Urinary bladder (tissue), 4 donors: ENCODE measurements at places on chromosomes 12 and 14.

GRCh38 chr14:54662491-54663133, 95.7 kb downstream of the SAMD4A start:
- DNase-seq: no peak

- DNase-seq: no peak
These were observed 494.3 kb downstream of the TRHDE start for GRCh38 chr12:72766517-72766916.

- DNase-seq: no peak
These were observed 192.1 kb upstream of the AMIGO2 start for GRCh38 chr12:47271800-47272239.

DNA sequence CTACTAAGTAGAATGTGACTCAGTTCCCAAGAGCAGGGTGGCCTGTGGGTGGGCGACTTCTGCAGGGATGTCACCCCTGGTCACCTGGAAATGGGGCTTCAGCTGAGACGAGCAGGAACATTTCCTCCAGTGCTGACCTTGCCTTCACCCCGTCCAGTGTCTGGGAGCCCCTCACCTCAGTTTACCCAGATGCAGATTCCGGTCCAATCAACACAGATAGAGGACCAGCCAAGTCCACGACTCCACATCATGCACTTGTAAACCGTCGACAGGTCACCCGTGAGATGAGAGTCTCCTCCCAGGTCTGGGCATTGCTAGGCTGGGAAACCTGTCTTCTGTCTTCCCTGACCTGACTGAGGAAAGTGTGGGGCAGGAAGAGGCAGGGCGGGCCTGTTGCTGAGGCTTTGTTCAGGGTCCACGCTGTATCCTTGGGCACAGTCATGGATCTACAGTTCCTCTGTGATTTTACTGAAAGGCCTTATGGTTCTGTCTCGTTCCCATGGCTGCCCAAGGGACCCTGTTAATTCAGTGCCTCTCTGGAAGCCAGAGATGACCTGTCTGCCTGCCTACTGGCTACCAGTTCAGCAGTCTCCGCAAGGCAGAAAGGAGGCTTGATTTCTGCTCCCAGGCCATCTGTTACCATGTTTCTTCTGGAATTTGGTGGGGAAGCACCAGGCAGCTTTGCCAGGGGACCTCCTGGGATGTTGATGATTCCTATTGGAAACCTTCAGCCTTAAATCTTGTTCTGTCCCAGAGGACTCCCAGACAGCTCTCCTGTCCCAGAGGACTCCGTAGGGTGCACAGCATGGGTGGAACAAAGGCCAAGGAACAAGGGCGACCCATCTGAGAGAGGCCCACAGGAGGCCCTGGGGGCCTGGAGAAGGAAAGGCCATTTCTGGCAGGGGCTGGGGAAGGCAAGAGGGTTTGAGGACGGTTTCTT, 288.5 kb upstream of the RTL1 start:
- DNase-seq: no peak

DNA sequence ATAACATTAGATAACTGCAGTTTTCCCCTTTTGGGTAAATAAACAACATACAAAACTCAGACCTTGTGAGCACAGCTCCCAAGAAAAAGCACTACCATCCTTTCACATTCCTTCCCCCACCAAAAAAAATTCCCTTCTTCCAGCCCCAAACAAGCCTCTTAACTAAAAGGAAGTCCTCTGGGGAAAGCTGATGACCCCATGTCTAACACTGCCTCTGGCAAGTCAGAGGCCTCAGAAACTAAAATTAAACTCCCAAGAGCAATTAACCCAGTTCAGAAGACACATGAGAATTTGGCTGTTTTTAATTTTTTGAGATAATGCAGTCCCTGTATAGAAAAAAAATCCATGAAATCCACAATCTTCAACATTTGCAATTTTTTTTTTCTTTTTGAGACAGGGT, 127.7 kb downstream of the SPTSSA start:
- DNase-seq: no peak

- no peak for DNase-seq
These were observed 67.2 kb downstream of the CCDC92 start for GRCh38 chr12:123905319-123905925.

DNA sequence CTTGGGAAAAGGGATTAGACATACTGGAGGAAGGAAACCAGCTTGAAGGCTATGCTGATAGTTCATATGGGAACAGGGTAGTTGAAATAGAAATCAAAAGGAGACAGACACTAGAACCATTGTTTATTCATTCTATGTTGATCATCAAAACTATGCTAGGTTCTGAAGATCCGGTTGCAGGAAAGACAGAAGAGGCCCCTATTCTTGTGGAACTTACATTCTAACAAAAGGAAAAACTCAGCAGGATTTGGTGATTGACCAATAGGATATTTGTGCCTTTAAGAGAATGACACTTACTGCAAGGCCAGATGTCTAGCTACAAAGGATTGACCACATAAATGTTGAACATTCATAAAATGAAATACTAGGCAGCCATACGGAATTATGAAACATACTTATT, 179.2 kb downstream of the AKAP6 start:
- DNase-seq: no peak

DNA sequence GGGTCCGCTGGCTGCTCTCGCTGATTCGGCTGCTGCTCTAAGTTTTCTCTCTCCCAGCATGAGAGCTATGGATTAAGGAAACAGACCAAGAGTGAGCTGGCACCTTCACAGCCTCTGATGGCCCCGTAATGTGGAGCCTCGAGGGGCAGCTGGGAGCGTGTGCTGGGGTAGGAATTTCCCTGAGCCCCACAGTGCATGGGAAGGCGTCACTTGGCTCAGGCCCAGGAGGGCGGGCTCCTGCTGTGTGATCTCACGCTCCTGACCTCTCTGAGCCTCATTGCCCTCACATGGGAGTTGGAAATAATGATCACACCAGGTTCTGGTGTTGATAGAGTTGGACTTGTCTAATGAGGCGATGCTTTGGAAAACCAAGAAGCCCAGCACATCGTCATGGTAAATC, 238.6 kb upstream of the CRY1 start:
- DNase-seq: no peak

DNA sequence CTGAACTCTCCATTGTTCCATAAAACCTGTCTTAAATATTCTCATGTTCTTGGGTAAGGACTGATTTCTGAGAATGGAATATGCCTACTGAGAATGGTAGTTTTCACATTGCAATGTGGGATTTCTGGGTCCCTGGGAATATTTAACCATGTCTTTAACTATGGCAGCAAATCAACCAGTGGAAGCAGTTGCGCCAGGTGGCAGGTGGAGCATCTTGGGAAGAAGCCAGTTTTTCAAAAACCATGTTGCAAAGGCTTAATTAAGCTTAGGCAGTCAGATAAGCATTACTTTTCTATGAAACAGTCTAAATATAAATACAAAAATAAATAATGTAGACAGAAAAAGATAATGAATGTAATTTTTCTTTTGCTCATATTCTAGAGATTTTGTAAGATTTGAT, 448.1 kb downstream of the ADAMTS20 start:
- no peak for DNase-seq

GRCh38 chr12:109951136-109951535, 45.0 kb downstream of the GIT2 start:
- no peak for DNase-seq

DNA sequence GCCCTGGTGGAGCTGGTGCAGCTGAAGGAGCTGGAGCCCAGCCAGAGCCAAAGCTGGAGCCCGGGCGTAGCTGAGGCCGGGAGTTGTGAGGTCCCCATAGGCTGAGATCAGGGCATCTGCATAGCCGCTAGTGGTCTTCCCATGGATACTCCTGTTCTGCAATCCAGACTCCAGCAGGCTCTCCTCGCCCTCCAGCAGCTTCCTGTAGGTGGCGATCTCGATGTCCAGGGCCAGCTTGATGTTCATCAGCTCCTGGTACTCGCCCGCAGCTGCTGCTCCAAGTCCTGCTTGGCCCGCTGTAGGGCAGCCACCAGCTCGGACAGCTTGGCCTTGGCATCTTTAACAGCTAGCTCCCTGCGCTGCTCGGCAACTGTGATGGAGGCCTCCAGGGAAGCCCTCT, 966.1 kb downstream of the FSCB start:
- no peak for DNase-seq

- DNase-seq: no peak
These were observed 28.6 kb downstream of the CMKLR1 start for GRCh38 chr12:108310489-108310888.

- no peak for DNase-seq
These were observed 1.3 kb upstream of the RASSF3 start for GRCh38 chr12:64608901-64609535.

GRCh38 chr12:31867292-31867691, 91.9 kb upstream of the RESF1 start:
- no peak for DNase-seq

DNA sequence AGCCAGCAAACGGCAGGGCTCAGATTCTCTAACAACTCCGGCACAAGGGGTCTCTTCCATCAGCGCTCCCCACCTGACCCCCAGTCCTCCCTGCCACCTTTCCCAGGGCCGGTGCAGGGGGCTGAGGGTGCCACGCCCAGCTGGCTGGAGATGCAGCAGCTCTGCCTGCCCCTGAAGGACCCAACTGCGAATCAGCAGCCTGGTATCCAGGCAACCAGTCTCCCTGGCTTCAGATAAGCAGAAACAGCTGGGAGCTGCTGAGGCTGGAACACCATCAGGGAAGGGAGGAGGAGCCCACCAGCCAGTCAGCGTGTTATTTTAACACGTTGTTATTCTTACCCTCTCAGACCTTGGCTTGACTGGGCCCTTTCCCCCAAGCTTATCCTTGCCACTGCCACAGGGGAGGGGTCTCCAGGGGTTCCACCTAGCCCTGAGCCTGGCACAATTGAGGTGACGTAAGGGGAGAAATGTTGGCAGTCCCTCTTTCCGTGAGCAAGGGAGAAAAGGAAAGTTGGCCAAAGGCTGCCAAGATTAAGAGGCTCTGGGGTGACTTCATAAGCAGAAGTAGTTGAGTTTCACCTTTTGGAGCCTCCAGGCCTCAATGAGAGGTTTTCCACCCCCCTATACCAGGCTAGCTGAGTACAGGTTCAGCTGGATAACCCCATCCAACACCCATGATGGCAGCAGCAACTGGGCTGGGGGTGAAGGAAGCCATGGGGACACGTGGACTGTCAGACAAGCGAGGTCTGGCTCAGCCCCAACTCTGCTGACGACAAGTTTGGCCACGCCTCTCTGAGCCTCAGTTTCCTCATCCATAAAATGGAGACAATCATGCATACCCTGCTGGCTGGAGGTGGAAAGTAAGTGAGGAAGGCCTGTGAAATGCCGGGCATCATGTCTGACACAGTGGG, 91.1 kb downstream of the IRF2BPL start:
- DNase-seq: no peak

DNA sequence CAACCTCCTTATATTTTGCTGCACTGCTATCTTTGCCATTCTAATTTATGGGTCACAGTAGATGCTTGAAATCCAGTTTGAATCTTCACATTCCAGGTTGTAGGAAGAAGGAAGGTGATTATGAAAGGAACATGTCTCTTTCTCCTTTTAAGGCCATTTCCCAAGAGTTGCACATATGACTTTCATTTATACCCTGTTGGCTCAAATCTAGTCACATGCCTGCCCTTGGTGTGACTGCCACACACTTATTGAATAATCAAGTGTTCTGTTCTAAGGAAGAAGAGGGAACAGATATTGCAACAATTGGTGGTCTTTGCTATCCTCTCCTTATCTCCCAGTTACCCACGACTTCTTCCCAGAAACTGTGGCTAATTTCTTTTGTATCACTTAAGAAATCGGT, 404.3 kb downstream of the TMEM117 start:
- DNase-seq: no peak

DNA sequence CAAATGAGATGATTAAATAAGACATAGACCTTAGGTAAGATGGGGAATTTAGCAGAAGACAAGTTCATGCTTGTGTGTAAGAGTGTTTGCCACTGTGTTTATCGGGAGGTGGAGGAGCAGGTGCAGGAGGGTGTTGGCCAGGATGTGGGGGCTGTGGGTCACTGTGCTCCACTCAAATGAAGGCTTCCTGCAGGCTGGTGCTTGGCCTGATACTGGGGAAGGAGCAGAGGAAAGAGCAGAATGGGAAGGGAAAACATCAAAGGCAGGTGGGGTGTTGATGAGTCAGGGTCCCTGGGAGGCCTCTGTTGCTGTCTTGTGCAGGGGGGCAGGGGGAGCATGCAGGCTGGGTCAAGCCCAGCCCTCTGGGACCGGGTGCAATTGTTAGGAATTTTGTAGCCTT, 126.5 kb downstream of the TSPAN9 start:
- DNase-seq: no peak

- DNase-seq: no peak
These were observed 17.4 kb upstream of the ANKRD33 start for GRCh38 chr12:51870504-51870903.

DNA sequence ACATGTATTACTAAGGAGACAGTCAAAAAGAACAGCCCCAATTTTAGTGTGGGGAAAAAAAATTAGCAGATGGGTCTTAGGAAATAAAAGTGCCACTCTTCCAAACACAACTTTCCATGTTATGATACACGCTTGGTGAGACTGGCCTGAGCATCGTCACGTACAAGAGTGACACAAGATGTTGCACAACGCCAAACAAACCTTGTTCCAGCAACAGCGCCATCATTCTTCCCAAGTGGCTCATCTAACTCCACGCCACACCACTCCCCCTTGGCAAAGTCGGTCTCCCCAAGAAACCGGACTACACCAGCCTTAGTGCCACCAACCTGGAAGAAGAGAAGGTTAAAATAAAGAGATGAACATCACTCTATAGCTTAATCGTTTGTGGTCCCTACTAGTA, 58.7 kb downstream of the CLIP1 start:
- DNase-seq: no peak

DNA sequence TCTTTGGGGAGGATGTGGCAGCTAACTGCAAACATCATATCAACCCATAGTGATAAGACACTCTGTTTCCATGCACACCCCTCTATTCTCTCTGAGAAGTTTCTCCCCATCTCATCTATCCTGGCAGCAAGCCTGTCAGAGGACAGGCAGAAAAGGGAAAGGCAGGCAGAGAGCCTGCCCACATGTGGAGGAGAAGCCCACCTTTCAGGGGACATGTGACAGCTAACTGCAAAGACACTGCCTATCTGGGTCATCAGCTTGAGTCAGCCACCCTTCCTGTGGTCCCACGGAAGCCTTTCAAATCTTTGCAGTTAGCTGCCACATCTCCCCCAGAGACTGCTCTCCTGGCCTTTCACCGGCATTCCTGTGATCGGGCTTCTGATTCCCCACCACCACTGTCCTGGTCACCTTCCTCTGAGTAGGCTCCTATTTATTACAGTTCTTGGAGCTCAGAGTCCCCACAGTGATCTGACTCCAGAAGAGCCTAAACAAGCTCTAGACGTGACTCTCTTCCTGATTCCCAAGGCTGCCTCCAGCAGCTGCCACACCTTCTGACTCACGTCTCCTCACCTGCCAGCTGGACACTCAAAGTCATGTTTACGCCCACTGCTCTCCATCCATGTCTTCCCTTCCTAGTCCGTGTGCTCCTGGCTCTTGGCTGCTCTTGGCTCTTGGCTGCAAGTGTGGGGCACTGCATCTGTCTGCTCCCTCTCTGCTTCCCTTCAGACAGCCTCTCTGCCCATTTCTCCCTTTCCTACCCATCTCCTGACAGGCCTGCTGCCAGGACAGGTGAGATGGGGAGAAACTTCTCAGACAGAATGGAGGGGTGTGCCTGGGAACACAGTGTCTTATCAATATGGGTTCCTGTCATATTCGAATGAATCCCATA, 7.5 kb upstream of the KRT1 start:
- no peak for DNase-seq

GRCh38 chr12:116249938-116250337, 27.6 kb downstream of the MED13L start:
- DNase-seq: no peak

GRCh38 chr12:89179245-89179644, 173.1 kb downstream of the DUSP6 start:
- DNase-seq: no peak

GRCh38 chr14:63134801-63135200, 69.4 kb upstream of the RHOJ start:
- DNase-seq: no peak
